ENCODE measurements at places on chromosomes 5 and 9.

- DNase-seq, result peak; percentile 56
Observed at GRCh38 chr5:39217365-39218281, 1.7 kb downstream of the FYB1 start.

- no peak for DNase-seq
Observed at GRCh38 chr5:20033881-20034280, 45.9 kb upstream of the CDH18 start.

- no peak for DNase-seq
Observed at GRCh38 chr9:87201351-87201751, 254.0 kb upstream of the GAS1 start.

GRCh38 chr5:150502106-150502505, 5.8 kb upstream of the NDST1 start:
- DNase-seq, result no peak

DNA sequence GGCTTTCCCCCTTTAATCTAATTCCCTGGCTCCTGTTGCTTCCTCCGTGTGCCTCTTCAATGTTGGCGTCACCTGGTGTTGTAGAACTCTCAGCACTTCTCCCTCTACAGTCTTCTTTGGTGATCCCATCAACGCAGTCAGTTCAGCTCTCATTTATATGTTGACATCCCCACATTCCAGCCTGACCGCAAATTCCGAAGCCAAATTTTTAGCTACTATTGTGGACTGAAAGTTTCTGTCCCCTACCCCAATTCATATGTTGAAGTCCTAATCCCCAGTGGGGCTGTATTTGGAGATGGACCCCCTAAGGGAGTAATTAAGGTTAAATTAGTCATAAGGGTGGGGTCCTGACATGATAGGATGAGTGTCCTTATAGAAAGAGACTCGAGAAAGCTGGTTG, 210.6 kb upstream of the ADAMTSL1 start:
- DNase-seq, result no peak

DNA sequence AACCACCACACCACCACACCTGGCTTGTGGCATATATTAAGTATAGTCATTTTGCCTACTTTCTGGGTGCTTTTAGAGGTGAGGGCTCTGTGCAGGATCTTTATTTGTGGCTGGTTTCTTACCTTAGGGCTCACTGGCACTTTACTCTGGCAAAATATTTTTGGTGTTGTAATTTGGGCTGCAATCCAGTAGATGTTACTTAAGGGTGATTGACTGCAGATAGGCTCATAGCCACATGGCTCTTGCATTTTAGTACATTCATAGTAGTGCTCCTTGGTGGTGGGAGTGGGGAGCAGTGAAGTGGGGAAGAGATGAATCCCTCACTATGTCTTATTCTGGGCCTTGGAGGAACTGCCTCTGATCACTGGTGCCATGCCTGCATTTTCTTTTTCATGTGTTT, 376.1 kb upstream of the GRIN3A start:
- no peak for DNase-seq

DNA sequence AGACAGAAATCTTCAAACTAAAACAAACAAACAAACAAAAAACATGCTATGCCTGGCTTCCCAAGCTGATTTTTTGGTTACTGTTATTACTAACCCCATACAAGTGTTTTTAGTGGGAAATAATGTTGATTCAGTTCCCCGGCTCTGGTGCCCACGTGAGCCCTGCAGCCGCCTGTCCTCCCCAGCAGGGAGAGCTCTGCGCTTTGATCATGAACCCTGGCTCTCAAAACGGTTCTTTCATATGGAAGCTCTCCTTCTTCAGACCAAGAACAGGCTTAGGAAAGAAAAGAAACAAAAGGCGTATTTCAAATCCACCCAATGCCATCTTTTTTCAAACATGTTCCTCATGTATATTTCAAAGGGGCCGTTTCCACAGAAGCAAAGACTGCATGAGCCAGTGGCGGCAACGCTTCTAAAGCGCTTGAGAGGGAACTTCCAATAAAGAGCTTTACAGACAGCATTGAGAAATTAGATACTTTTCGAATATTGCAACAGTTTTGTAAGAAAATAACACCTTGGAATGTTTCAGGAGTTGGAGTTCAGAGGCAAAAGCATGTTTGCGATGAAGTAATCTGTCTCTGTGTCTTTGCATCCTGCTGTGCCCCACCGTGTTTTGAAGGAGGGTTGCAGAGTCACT, 74.8 kb downstream of the ICE1 start:
- DNase-seq, result peak; percentile 74

DNA sequence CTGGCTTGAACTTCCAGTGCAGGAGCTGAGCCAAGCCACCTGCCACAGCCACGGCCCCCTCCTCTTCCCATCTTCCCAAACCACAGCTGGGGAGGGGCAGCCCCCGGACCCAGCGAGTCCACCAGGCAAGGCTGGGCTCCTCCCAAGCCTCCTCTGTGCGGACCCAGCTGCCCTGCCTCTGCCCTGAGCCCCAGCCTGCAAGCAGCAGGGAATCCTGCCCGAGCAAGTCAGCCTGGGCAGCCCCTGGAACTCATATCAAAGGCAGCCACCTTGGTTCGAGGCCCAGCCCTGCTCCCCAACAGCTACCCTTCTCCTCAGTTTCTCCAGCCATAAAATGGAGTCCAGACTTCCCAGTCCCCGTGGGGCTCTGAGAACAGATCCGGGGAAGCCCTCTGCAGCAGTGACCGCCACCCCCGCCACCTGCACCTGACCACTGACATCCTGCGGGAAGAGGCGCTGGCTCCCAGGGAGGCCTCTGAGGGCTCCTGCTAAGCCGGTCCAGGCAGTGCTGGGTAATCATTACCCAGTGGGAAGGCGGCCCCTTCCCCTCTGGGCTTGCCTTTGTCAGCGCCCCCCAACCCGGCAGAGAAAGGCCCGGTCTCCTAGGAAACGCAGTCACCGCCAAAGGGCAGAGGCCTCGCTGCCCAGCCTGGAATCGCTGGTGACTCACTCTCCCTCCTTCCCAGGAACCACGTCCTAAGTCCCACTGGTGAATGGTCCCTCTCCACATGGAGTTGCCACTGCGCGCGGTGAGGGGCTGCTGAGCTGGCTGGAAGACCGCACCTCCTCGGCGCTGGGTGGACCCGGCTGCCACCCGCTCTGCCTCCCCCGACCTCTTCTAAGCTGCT, 1.5 kb downstream of the VAV2 start:
- DNase-seq, result peak; percentile 69

DNA sequence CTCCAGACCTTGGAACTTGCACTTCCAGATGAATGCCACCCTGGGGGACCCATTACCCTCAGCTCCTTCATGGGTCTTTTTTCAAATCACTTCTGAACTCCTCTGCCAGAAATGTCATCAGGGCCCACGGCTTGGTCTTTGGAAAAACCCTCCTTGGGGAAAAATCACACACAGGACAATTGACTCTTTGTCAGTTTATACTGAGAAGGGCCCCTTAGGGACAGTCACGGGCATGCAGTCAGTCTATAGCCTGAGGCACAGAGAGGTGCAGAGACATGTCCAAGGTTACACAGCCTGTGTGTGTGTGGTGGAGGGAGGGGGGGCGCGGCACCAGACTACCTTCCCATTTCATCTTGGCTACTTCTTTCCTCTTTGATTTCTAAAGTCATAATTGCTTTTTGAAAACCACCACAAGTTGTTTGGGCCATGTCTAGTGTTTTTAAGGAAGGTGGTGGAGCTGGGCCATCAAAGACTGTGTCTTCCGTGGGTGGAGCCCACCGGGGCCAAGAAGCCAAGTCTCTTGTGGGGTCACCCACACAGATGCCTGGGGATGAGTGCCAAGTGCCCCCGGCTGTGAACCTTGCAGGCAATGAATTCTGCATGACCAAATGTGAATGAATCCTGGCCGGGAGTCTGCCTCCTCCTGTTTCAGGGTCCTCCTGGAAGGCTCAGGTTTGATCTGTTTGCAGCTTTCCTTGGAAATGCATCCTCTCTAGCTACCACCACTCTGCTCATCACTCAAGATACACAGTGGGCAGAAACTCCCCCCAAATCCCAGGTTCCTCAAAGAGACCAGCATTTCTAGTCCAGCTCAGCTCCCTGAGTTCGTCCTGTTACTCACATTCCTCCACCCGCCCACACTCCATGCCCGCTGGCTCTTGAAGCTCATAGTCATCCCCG, 200.1 kb upstream of the TBC1D2 start:
- DNase-seq, result peak; percentile 41

GRCh38 chr9:131739959-131740648, at the start of gene RAPGEF1:
Gene RAPGEF1, minus strand, starts transcription at chr9:131740076. Its CDS starts 246 bp downstream, at chr9:131739830.
- DNase-seq, result no peak

DNA sequence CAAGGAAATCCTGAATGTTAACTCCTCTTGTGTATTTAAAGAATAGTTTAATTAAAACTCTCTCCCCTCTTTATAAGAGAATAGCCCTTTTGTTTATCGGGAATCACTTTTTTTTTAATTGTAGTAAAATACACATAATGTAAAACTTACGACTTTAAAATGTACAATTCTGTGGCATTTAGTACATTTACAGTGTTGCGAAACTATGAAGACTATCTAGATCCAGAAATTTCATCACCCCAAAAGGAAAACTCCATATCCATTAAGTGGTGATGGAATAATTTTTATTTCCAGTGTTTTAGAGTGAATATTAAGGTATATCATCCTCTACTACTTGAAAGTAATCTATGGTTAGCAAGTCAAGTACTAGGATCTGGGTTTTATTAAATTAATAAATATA, 36.8 kb downstream of the KDM3B start:
- DNase-seq, result no peak

DNA sequence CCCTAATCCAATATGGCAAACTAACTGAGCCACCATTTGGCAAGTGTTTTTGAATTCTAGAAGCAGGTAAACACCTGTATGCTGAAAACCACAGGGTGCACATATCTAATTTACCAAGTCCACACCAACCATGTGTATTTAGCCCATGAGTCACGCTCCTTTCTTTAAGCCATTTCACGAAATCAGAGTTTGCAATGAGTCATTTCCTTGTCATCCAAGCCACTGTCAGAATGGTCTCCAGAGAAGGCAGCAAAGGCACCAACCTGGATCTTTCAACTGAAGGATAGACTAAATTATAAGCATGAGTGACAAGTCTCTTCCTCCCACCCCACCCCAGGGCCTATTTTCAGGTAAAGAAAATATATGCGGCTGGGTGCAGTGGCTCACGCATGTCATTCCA, 110.0 kb downstream of the PAX5 start:
- DNase-seq, result peak; percentile 88

DNA sequence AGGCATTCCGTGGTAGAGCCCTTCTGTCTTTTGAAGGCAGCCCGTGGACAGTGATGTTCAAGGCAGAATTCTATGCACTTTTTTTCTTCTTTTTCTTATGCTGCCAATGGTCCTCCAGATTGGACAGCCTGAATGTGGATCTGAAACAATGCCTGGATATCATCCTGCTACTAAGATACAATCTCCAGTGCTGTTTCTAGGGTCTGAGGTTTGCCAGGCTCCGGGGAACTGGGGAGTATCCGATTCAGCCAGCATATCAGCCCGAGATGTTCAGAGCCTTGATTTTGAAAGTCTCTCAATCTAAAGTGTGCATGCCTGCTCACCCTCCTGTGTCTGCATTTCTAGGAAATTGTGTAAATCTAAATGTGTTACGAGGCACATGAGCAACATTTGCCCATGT, 103.8 kb upstream of the WWC1 start:
- DNase-seq, result no peak

GRCh38 chr5:32687499-32687831, 23.7 kb upstream of the NPR3 start:
- DNase-seq, result no peak

GRCh38 chr5:117165068-117165467, 590.4 kb upstream of the SEMA6A start:
- DNase-seq, result no peak
